H7 (cell line): ENCODE measurements at places on chromosomes 6 and 20. TPM values are rescaled to one million over a fixed set of nuclear protein-coding genes. Genes with fewer than 3 reads are reported as not detected.

Gene ANKEF1
- total RNA-seq = 4.9 and 5.2 TPM in 2 replicates

Gene SLC22A23
- total RNA-seq = 14.6 and 20.7 TPM in 2 replicates

Gene ALDH5A1
- total RNA-seq = 1.00 and 1.5 TPM in 2 replicates

Gene THBS2
- total RNA-seq = 12.7 and 13.3 TPM in 2 replicates

Gene ENPP5
- 6.5 and 9.0 TPM in 2 replicates for total RNA-seq

Gene AFG1L
- 5.9 and 9.8 TPM in 2 replicates for total RNA-seq

Gene SIRPG
- total RNA-seq = not detected in 2 replicates

Gene PBOV1
- not detected in 2 replicates for total RNA-seq

Gene PNLDC1
- total RNA-seq = not detected in 2 replicates

Gene GPR6
- 0.14 and 0.63 TPM in 2 replicates for total RNA-seq
